Stimulated activated CD8-positive, alpha-beta memory T cell treated with anti-CD3 and anti-CD28 coated beads, Interleukin-7, amount 100 ng/mL, for 48 hours (primary cell): ENCODE measurements at places on chromosomes 3 and 15.

DNA sequence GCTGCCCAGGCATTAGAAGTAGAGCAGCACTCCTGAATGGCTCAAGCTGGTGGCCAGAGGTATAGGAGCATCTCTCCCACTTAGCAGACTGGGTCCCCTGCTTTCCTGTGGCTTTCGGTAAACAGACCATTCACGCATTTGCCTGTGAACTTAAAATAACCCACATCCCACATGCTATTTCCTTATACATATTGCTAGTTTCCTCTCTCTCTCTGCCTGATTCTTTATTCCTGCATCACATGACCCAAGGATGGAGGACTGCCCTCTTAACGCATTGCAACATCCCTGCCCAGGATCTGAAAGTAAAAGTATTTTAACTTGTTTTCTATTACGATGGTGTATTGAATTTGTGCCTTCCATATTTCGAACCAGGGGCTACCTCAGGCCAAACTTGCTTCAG lies 43.4 kb upstream of the NLGN1 start:
- DNase-seq: no peak

DNA sequence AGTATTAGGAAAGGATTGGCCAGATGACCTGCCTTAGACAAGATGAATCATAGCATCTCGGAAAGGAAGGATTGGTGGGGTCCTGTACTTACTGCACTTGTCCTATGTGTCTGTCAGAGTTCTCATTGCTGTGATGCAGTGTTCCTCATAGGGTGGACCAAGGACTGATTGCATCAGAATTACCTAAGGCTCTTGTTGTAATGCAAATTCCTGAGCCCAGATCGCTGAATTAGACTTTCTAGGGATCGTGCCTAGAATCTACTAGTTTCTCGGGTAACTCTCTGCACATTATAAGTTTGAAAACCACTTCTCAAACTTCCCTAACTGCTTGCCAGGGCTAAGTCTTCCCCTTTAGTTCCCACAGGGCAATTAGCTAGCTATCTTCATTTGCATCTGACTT lies 74.9 kb upstream of the SKOR1 start:
- no peak for DNase-seq

DNA sequence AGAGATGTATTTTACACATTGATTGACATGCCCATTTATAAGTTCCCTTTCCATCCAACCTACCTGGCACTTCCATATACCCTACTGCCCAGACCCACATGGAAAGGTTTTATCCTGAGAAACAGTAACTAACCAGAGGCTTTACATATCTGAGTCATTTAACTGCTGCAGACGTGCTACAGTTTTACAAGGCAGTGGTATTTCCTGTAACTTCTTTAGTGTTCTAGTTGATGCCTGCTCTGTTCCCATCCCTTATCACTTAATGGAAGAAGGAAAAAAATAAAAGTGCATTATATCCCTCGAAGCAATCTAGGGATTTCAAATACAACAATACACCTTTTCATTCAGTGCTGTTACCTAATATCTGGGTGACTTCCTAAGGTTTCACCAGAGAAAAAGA lies 107.1 kb downstream of the TMCO5A start:
- no peak for DNase-seq

GRCh38 chr3:140360332-140360731 lies 317.5 kb upstream of the TRIM42 start:
- no peak for DNase-seq

GRCh38 chr15:51348688-51349087 lies 7.2 kb downstream of the GLDN start:
- DNase-seq: no peak

- no peak for DNase-seq
Observed at GRCh38 chr15:74202452-74203401, at the start of gene STRA6. Gene STRA6 (minus strand): TSS chr15:74202787. CDS start chr15:74202267, 520 bp downstream.

GRCh38 chr3:102237838-102238237 lies 197.0 kb upstream of the ZPLD1 start:
- no peak for DNase-seq

DNA sequence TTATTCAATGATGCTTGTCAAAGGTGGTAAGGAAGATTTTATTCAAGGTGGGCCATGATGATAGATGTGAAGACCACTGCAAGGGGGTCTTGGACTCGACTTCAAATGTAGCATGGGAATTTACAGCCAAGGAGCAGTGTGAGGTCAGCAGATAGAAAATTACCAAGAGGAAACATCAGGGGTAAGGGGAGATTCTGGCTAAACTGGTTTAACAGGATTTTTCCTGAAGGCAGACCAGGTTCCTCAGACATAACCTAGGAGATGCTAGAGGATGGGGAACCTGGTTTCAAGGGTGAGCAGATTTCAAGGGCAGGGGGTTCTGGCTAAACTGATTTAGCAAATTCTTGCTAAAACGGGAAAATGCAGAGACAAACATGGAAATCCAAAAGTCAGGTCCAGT lies 464.9 kb downstream of the TAFA4 start:
- no peak for DNase-seq

DNA sequence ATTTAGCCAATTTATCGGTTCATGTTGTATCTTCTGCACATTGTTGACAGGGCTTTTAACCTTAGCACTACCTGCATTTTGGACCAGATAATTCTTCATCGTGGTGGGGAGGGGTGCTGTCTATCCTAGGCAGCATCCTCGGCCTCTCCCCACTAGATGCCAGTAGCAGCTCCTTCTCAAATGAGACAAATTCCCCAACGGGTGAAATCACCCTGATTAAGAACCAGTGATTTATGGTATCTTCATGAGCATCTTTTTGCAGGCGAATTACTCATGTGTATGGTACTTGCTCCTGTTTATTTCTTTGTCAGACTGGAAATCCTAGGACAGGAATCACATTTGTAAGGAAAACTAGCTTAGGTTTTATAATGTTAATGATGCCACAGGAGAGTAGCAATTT lies 68.0 kb downstream of the C3orf70 start:
- no peak for DNase-seq

GRCh38 chr3:129224984-129225393 lies 24.4 kb upstream of the COPG1 start:
- no peak for DNase-seq

DNA sequence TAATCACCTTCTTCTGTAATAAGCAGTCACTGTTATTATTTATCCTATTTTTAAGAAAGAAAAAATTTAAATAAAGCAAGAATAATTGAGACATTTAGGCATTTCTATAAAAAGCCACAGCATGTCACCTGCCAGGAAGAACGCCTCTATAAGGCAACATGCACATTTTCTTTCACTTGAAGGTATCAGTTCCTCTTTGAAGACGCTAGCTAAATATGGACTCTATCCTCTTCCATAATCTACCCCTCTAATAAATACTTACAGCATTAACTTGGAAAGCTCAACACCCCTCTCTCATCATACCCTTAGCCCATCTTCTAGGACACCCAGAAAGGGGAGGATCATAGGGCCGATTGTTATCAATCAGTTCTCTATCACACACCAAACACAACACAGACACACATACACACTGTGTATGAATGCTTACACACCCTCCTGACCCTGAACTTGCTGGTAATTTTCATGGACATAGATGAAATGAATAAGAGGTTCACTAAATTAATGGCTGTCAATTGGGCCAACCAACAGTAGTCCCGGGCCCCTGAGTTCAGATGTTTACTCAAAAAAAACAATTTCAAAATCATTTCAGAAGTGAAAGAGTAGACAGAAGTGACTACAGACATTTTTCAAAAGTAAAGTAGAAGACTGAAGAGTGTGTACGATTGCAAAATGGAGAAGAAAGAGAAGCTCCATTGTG lies 102.5 kb downstream of the ZMAT3 start:
- no peak for DNase-seq

- no peak for DNase-seq
Observed at GRCh38 chr3:138941259-138941885, 5.6 kb downstream of the FOXL2 start.

DNA sequence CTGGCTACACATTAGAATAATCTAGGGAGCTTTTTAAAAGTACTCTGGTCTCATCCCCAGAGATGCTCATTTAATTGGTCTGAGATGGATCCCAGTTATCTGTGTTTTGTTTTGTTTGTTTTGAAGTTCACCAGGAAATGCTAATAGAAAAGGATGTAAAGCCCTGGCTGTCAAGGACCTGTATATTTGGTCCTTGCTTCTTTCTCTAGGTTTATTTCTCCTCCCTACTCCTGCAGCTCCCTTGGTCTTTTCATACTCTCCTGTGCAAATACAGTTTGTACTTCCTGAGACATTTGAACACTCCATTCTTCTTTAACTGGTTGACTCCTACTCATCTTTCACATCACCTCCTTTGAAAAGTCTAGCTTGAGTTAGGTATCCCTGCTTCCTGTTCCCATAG lies 3.3 kb downstream of the PIK3CA start:
- DNase-seq: no peak

DNA sequence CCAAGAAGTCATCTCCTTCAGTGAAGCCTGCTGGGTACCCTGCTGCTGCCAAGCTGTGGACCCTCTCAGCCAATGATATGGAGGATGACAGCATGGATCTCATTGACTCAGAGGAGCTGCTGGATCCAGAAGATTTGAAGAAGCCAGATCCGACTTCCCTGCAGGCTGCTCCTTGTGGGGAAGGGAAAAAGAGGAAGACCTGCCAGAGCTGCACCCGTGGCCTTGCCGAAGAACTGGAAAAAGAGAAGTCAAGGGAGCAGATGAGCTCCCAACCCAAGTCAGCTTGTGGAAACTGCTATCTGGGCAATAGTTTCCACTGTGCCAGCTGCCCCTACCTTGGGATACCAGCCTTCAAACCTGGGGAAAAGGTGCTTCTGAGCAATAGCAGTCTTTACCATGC lies 13.7 kb upstream of the ANP32A start:
- DNase-seq: no peak
